ENCODE measurements at places on chromosomes 6 and 20.

DNA sequence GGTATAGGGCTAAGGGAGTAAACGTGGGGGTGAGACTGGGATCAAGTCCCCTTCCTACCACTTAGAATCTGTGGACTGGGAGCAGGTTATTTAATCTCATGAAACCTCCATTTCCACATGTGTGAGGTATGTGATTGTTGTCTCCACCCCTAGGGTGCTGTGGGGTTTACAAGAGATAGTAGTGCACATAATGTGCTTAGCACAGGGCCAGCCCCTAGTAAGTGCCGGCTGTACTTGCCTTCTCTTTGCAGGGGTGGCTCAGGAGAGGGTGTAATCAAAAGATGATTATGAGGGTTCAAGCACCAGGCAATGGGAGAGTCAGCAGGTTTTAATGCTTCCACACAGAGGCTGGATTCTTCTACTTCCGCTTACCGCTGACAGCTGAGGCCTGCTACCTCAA, 6.9 kb downstream of the NT5E start:
- DNase-seq: no peak

- DNase-seq: no peak
Observed at GRCh38 chr6:3753228-3753835, 1.8 kb upstream of the PXDC1 start.

DNA sequence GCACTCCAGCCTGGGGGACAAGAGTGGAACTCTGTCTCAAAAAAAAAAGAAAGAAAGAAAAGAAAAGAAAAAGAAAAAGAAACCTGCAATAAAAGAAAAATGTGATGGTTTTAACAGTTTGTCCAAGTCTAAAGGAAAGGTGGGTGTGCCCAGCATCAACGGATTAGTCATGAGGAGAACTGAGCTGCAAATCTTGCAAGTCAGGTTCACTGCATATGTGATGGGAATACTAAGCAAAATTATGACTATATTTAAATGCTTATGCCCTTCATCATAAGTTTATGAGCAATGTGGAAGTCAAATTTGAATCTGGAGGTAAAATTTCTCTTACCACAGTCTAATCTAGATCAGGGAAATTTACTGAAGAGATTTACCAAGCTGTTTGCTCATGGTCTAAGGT, 13.1 kb upstream of the CDK19 start:
- DNase-seq: no peak

- DNase-seq: no peak
Observed at GRCh38 chr20:49624317-49624716, 56.4 kb upstream of the PTGIS start.

DNA sequence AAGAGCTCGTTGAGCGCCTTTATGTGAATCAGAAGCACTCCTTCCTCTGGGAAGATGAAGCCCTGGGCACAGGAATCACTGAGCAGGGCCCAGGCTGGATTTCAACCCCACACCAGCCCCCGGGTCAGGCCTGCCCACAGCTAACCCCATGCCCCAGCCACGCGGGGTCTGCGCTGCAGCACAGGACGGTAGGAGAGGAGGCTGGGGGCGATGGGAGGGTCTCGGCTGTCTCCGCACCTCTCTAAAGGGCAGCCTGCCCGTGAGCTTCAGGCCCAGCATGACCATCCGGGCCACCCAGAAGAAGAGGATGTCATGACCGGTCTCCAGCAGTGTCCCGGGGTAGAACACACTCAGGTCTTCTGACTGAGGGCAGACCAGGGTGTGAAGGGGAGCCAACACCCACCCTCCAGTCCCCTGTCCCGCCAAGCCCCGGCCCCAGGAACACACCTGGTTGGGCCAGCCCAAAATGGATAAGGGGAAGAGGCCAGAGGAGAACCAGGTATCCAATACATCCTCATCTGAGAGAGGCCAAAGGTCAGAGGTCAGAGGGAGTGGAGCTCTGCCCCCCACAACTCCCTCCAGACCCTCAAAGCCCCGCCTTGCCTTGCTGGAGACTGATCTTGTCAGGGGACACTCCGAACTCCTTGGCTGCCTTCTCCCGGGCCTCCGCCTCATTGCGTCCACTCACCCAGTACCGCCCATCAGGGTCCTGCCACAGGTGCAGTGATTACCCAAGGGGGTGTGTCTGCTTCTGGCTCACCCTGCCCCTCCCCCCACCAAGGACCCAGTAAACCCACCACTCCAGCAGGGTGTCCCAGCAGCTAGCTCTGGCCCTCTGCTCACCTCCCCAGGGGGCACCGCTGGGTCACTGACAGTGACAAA, 4.4 kb upstream of the VWA7 start:
- DNase-seq: no peak

DNA sequence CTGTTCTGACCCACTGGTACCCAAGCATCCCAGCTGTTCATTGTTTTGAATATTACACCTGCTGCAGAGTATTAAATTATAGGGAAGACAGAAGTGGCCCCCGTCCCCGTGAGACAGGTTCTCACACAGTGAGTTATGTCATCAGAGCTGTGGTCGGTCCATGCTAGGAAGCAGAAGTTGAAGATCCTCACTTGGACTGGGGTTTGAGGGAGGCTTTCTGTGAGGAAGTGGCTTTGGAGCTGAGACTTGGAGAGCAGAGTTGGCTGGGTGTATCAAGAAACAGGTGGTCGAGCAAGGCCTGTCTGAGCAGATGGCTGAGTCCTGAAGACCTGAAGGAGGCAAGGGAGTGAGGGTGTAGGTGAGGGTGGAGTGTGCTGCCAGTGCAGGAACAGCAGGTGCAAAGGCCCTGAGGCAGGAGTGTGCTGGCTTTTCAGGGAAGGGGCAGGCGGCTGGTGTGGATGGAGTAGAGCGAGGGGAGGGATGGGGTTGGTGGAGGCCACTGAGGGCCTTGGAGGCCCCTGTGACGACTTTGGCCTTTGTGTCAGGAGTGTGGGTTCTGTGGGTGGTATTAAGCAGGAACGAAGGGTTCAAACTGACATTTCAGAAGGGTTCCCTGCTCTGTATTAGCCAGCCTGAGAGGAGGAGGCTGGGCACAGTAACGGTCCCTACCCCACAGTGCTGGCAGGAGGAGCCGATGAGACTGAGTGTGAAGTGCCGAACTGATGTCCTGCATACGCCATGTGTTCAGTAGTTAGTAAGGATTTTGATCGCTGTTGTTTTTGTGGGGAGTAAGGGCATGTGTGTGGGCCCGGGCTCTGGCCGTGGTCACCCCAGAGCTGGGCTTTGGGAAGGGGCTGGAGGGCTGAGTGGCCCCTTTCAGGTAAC, 11.8 kb downstream of the SRC start:
- DNase-seq: no peak

DNA sequence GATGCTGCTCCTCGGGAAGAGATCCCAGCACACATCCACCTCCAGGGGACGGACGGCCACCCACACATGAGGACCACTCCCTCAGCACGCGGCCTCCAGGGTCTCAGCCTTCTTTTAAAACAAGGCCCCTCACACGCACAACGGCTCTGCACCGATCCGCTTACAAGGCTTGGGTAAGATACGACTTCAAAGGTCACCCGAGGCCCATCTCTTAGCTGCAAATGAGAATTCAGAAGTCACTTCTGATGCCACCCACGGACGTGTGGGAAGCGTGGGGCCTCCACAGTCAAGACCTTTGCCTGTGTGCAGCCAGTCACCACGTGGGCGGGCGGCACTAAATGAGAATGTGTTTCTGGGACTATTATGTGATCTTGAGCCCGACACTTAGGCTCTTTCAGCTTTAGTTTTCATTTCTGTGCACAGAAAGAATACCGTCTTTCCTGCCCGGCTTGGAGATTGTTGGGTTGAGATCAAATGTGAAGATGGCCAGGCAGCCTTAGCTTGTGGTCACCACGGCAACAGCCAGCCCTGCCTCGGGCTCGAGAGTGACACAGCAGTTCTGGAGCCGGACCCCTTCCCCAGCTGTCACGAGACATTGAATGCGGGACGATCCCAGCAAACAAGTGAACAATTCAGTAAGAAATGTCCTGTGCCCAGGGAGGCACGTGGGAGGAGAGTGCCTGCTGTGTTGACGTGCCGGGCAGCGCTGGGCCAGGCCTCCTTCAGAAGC, 91.6 kb downstream of the RAMACL start:
- no peak for DNase-seq

DNA sequence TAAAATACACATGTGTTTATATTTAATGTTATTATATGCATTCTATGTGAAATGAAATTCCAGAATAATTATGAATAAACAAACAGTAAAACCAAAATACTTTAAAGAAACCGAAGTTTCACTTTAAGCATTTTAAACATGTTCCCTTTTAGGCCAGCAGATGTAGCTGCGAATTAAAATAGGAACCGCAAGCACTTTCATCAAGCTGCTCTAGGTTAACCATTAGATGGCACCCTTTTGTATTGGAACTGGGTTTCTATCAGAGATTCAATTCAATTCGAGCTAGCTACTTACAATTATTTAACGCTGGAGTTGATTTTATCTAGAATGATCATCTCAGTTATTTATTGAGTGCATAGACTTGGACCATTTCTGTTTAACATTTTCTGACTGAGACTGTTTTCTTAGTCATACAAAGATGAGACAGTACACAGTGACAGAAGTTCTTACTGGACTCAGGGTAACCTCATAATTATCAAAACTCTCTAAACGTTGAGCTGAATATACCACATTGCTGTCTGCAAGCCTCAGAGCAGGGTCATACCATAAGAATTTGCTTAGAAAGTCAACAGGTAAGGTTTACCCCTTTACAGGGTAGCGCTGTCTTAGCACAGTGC, 8.5 kb downstream of the TMEM242 start:
- DNase-seq: no peak

DNA sequence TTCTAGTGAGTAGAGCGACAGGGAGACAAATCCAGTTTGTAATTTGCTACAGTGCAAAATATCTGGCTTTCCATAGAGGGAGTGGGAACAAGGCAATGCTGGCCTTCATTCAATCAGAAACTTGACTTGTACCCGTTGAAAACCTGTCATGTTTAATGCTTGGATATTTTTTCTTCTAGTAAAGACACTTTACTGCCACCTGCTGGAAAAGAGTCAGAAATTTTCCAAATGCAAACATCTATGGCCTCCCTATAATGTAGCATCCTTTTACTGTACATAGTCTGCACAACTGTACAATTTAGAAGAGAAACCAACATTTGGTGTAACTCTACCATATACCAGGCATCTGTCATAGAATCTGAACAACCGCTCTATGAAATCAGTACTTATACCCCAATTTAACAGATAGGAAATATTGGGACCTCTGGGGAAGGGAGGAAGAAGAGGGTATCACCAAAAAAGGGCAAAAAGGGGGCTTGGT, 16.7 kb upstream of the TBC1D20 start:
- DNase-seq: no peak

DNA sequence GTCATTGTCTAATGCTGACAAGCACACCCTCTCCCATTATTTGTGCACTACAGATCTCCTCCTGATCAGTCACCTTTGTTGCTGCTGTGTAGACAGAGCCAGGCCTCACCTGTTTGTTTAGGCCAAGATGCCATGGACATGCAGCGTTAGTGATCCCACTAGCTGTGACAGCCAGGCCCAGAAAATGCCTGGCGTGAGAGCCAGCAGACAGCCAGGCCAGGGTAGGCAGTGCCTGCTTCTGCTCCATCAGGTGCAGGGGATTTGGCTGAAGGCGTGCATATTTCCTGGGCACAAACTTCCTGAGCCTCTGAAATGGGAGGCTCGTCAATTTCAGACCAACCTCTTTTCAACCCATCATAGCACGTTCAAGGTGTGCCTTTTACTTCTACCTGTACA, 27.3 kb downstream of the MANBAL start:
- DNase-seq: no peak

DNA sequence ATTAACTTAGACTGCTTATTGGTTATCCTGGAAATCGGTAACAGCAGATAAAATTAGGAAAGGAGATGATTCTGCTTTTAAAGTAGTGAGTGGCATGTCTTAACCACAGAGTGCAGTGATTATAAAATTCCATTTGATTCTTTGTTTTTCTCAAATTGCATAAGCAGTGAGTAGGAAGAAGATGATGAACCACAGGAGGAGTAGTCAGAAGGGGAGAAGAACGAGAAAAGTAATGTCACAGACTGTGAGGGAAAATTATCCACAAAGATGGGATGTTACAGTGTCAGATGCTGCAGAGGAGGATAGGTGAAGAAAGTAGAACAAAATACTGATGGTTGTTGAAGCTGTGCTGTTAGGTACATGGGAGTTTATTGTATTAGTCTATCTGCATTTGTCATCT, 63.0 kb downstream of the ITCH start:
- DNase-seq: no peak

GRCh38 chr6:166262743-166263515, 45.3 kb downstream of the PRR18 start:
- no peak for DNase-seq

DNA sequence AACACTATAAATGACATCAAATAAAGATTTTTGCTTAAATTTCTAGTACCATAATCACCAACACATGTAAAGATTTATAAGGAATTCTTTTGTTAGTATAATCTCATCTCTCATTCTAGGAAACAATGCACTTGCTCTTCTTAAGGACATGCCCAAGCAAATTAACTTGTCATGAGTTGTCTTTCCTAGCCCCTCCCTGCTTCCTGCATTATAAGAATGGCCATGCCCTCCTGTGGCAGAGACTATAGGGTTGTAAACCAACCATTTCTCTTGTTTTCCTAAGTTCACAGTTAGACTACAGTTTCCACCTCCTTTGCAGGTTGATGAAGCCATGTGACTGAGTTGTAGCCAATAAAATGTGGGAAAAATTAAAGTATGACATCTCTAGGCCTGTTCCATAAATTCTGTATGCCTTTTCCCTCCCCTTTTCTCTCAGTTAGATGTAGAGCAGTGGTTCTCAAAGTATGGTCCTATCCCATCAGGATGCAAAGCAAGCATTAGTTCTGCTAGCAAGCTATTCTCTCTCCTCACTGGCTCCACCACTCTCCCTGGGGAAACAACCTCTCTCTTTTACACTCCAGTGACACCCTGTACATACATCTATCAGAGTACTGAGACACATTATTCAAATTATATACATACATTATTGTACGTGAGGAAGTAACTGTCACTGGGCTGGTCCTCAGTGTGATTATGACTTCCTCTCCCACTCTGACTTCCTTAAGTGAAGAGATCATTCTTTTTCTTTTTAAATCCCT, 295.0 kb downstream of the PKHD1 start:
- no peak for DNase-seq

GRCh38 chr6:8939615-8940014, 504.3 kb upstream of the SLC35B3 start:
- no peak for DNase-seq

- DNase-seq: no peak
Observed at GRCh38 chr6:8549074-8549790, 113.9 kb upstream of the SLC35B3 start.

DNA sequence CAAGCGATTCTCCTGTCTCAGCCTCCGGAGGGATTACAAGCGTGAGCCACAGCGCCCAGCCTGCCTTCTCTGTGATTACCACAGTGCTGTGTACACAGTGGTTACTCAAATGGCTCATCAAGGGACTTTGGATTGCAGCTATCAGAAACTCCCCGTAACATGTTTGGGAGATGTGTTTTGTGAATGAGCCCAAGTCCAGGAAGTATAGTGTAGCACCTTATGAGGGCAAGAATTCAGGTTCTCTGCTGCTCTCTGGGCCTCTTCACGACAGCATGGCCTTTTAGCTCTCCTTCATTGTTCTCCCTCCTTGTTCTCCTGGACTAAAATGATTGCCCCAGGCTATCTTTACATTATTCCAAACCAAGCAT, 34.1 kb upstream of the RPL7L1 start:
- no peak for DNase-seq

GRCh38 chr6:142845624-142846458, 99.1 kb downstream of the HIVEP2 start:
- DNase-seq: no peak
